ENCODE measurements at places on chromosomes 11 and 22.

DNA sequence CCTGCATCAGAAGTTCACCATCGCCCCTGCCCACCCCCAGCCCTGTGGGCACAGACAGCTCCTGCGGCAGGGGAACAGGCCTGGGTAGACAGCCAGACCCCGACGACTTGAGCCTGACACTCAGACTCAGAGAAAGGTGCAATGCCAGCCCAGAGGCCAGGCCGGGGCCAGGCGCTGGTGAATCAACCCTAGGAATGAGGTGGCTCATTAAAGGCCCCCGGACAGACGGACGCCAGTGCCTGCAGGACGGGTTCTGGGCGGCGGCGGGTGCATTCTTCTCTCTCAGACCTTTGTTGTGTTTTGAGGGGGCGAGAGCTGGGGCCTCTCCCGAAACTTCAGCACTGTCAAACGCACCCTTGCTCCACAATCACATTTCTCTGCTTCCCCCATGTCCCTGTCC, 5.6 kb downstream of the OVOL1 start:
- DNase-seq = no peak

DNA sequence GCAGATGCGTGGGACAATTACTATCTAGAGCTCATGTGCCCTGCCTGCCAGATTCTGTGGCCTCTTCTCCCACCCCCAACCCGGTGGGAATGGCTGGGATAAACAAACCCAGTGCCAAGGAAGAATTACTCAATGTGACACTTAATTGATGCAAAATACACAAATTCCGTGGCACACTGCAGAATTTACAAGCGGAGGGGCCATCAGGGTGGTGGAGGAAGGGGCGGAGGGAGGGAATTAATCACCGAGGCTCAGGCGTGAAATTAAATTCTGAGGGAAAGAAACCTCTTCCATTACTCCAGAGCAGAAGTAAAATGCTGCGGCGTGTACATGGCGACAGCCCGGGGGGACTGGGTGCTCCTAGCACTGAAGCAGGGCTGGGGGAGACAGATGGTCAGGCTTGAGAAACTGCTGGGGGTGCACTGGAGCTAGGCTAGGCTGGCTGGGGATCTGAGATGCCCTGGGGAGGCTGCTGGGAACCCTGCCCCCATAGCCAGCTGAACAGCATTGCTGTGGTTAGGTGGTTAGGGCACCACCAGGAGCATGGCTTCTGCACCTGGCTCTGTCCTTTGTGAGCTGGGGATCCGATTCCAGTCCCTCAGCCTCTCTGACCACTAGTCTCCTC, 200.6 kb downstream of the CEP164 start:
- DNase-seq = no peak

DNA sequence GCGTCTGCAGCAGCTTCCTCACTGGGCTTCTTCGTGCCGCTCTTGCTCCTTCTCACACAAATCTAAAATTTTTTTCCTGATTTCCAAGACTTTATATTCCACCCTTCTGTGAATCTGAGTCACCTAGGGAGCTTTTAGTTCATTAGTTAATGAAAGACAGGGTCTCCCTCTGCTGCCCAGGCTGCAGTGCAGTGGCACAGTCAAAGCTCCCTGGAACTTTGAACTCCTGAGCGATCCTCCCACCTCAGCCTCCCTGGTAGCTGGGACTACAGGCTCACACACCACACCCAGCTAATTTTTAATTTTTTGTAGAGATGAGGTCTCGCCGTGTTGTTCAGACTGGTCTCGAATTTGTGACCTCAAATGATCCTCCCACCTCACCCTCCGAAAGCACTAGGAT, 116.9 kb downstream of the ATXN10 start:
- DNase-seq = no peak

DNA sequence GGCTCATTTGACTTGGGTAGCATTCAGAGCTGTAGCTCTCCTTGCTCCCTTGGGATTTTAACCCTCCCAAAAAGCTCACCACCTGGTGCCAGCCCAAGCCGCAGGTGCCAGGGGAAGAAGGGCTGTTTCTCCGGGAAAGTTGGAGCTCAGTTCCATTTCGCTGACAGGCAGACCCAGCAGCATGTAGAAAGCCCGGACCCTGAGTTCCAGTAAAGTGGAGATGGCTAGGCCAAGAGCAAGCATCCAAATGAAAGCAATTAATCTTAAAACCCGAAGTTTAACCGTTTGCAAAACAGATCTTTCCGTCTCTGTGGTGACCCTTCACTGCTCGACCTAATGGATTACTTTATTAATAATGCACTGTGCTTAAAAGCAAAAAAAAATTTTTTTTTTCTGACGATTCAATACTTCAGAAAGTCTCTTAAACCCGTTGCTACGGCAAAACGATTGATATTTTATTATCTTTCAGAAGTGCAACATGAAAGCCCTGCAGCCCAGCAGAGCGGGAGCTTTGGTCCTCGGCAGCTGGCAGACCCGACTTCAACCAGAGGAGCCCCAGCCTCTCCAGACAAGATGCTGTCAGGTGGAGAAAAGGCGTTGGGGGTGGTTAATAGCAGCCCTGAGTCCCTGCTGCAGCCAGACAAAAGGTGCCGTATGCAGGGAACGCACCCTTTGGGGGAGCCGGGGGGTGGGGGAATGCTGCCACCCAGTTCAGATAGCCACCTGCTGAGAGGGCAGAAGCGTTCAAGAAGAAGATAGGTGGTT, 3.3 kb downstream of the LMO1 start:
- DNase-seq = no peak

GRCh38 chr11:32706985-32707741, 87.3 kb downstream of the CCDC73 start:
- peak; percentile 37 for DNase-seq

DNA sequence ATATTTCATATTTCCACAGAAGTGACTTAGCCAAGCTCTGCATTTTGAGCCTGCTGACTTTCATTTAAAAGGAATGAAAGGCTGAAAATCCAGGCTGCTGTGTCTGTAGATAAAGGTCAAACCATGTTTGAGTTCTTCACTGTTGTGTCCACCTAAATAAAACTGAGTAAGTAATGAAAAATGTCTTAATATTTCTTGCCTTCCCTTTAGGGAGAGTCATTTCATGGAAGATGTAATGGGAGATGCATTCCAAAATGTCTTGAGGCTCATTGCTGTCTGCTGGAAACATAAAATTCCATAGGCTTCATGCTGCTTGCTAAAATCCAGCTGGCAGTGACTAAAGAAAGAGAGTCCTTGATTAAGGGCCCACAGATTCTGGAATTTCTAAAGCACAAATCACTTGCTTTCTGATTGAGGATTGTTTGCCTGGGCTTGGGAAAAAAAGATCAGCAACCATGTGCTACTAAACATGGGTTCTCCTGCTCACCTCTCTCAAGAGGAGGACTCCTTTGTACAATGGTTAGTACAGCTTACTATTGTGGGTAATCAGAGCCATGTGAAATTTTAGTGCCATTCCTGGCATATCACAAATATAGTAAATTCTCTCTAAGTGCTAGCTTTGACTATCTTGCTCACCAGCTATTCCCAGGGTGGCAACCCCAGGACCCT, 56.9 kb downstream of the PANX1 start:
- DNase-seq = peak; percentile 88

DNA sequence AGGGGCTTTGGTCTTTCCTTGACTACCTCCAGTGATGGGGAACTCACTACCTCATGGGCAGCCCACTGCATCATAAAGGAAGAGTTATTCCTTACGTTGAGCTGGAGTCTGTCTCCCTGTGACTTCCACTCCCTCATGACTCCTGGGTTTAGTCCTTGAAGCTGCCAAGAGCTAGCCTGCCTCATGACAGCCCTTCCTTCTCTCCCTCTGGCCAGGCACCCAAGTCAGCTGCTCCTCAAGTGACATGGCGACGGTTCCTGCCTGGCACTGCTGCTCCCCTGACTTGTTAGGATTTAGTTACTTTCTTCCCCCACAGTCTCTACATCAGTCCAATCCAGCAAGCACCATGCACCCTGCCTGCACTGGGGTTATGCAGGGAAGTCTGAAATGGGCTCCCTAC, 196.1 kb upstream of the TBCEL start:
- DNase-seq = no peak

- DNase-seq = no peak
Measured at GRCh38 chr11:84963240-84963639, 663.9 kb downstream of the DLG2 start.

DNA sequence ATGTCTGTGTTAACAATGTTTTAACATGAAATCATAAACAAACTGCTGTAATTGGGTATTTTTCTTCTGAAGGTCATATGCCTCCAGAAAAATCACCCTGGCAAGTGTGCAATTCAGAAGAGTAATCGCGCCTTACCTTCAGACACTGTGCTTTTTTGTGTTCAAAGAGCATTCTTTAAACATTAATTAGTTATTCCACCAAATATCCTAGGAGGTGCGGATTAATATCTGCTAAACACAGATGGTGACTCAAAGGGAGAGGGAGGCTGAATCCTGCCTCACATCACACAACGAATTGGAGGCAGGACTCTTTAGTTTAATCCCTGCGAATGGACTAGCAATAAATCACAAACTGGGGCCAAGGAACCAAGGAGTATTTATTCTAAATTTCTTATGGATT, 213.0 kb downstream of the NTM start:
- no peak for DNase-seq

DNA sequence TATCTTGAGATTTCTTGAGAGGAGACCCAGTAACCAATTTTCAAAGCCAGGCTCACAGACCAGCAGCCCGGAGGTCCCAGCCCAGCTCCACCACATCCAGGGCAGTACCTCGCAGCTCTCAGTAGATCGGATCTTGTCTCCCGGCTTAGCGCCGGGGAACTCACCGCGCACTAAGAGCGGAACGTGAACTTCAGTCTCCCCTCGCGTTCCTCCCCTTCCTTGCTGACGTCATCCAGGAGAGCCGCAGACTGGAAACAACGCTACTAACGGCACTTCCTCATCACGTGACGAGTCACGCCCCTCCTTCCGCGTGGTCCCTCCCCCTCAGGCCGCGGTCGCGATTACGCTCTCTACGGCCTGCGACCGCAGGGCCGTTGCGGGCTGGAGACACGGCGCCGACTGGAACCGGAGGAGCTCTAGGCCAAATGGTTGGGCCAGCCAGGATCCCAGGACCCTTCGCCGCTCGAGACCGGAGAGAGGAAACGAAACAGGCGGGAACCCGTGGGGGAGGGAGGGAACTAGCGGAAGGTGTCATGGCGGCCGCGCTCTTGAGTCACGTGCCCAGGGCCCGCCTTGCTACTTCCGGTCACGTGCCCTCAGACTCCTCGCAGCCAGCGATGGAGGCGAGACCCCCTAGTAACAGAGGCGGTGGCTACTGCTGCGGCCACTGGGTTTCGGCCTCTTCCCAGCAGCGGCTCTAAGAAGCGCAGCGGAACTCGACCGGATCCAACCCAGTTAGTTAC, at the start of the genes GTF2H1 and HPS5:
TSS of gene GTF2H1 (plus strand) at position 599 of the 743 bp plus-strand sequence. CDS start 10,508 bp downstream, outside the sequence.
TSS of gene HPS5 (minus strand) at position 172 of the 743 bp plus-strand sequence. CDS start 4,282 bp downstream, outside the sequence.
- peak; percentile 97 for DNase-seq

- DNase-seq = no peak
Measured at GRCh38 chr11:34132261-34132965, 27.0 kb downstream of the NAT10 start.

- DNase-seq = no peak
Measured at GRCh38 chr11:61571869-61572268, 9.0 kb downstream of the SYT7 start.

DNA sequence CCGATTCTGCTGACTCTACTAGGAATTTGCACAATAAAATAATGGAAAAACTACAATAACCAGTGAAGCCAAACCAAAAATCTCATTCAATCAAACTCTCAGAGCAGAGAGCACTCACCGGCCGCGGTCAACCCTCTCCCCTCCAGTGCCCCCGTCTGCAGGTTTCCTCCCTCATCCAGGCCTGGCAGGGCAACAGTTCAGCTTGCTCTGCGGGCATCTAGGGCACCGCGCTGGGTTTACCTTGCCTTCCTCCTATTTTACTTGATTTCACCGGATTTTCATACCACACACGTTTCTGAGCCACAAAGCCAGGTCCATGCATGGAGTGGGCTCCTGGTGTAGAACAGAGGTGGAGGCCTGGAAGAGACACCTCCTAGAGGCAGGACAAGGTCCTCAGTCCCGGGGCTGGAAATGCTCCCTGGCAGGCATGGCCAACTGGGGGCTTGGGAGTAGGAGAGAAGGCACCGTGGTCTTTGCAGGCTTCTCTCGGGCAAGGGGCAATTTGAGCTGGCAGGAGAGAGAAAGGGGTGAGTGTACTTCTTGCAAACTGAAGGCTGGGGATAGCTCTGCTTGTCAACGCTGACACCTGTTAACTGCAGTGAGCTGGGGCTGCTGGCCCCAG, 938.4 kb downstream of the BRD1 start:
- DNase-seq = no peak

DNA sequence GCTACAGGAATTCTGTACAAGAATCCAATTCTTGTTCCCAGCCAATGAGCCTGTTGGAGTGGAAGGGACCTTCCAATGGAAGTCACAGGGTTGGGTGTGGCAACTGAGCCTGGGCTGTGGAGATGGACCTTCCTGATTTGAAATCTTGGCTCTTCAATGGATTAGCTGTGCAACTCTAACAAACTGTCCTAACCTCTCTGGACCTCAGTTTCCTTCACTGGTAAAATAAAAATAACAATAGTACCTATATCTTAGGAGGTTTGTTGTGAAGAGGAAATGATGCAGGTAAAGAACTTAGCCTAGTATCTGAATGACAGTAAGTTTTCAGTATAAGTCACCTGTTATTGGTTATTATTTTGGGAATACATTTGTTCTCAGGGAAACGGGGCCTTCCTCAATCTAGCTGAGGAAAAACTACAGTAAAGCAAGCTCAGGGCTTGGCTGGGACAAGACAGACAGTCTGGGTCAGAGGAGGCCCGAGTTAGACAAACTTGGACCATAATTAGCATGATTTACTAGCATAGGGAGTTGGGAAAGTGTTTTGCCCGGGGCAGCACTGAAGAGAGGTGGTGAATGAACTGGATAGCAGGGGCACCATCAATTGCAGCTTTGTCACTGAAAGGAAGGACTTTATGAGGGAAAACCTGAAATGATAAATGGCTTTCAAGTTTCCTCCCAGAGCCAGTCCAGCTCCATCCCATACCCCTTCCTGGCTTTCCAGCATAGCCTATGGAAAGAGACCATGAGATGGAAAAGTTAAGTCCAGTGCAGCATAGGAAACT, 13.7 kb downstream of the ELF5 start:
- DNase-seq = no peak

- DNase-seq = no peak
Measured at GRCh38 chr22:42170946-42171345, 40.3 kb upstream of the CYP2D6 start.

GRCh38 chr11:86341382-86341781, 33.3 kb upstream of the CCDC81 start:
- no peak for DNase-seq

GRCh38 chr11:64793271-64794160, 9.5 kb downstream of the MAP4K2 start:
- DNase-seq = no peak

GRCh38 chr22:33044112-33044511, 14.1 kb downstream of the SYN3 start:
- no peak for DNase-seq

DNA sequence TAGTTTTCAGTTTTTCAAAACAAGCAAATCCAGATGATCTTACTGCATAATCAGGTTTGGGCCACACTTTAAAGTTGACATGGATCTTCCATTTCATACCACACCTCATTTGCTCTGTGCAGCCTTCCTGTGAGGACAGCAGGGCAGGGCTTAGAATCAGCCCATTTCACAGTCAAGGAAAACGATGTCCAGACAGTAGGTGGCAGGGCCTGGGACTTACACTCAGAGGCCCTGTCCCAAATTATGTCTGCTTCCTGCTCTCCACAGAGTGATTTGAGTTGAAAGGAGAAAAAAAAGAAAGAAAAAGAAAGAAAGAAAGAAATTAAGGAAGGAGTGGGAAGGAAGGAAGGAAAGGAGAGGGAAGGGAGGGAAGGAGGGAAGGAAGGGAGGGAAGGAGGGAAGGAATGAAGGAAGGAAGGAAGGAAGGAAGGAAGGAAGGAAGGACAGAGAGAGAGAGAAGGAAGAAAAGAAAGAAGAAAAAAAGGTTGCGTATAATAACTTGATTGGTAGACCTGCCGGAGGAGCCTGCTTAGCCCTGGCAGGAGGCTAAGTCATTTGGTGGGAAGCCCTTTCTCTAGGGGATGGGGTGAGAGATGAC, 23.6 kb downstream of the TSKU start:
- DNase-seq = no peak

Measured in fibroblast of skin of left quadriceps (primary cell).